ENCODE measurements at places on chromosomes 11 and 22. TPM values are rescaled to one million over a fixed set of nuclear protein-coding genes. Genes with fewer than 3 reads are reported as not detected.
A peak's percentile ranks its signal among the peaks of the same experiment; 100 is the strongest.

- no peak for DNase-seq
Observed at GRCh38 chr11:134581121-134581626, 169.1 kb upstream of the B3GAT1 start.

The CCDC87 gene
- 0.64 TPM for total RNA-seq

DNA sequence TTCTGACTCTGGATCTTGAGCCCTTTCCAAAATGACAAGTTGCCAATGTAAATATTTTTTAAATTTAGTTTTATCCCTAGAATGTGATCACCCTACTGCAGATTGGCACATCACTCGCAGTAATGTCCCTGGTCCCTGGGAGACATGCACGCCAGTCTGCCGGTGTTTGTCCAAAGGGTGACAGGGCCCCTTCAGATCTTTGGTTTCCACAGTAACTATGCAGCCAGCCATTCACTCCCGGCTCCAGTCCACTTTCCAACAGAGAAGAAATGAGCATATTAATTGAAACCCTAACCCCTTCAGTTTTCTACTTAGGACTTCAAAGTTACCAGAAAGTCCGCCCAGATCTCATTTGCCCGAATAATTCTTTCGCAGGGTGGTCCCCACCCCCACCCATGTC, 25.8 kb upstream of the RASSF10 start:
- DNase-seq = no peak

GRCh38 chr22:44160421-44160820, 20.3 kb upstream of the PARVG start:
- no peak for DNase-seq

The HEPN1 gene
- total RNA-seq = not detected

DNA sequence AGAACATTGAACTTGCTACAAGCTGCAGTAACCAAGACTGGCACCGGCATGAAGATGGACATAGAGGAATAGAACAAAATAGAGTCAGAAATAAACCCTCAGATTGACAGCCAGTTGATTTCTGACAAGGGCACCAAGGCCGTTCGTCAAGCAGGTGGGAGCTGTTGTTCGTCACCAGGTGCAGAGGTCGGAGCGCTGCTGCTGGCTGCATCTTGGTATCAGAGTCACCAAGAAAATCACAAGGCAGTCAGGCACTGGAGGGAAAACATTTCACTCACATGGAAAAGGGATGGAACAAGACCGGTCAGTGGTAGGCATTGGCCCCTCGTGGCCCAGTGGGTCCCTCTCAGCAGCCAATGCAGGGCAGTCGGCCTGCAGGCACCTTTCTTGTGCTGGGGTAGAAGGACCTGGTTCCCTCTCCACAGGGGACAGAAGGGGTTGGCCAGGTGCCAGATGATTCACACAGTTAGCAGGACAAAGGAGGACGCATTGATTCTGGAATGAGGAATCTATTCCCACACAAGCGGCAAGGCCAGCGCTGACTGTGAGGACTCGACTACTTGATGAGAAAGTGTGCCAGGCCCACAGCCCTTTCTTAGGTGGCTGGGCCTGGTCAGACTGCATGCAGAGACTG, 115.8 kb upstream of the FGF3 start:
- DNase-seq = no peak

DNA sequence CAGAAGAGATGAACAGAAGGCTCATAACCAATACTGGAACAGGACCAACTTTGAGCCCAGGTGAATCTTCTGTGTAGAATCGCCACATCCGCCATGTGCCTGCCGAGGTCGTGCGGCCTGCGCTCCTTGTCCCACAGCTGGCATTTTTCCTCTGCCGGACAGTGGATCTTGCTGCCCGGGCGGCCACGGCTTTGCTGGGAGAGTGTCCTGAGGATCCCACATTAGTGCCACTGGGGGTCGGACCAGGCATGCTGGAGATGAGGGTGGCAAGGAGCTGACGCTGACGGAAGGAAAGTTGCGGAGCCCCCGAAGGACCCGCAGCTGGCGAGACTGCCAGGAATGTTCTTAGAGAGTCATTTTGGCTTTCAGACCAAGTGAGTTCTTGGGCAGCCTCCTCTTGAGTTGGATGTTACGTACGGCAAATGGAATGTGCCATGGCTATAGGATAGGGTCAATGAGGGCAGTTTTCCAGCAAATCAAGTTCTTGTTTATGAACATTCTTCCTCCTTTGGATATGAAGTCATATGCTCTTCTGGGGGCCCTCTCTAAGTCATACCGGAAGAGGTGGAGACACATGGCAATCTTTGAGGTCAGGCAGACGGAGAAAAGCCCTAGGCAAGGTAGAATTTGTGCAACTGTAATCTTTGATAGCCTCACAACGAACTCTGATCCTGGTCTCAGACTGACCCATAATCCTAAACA, 57.4 kb upstream of the NUP160 start:
- peak; percentile 69 for DNase-seq

- no peak for DNase-seq
Observed at GRCh38 chr11:92550411-92550810, 325.8 kb downstream of the FAT3 start.

The CHKB gene
- 18.1 TPM for total RNA-seq

- peak; percentile 92 for DNase-seq
Observed at GRCh38 chr22:31829505-31829904, 75.7 kb downstream of the DEPDC5 start.

The ARHGAP42 gene
- 13.9 TPM for total RNA-seq

GRCh38 chr11:105070306-105070705, 25.2 kb upstream of the CARD16 start:
- DNase-seq = no peak

The IGSF22 gene
- total RNA-seq = under 0.01 TPM

The OR51B5 gene
- 0.32 TPM for total RNA-seq

DNA sequence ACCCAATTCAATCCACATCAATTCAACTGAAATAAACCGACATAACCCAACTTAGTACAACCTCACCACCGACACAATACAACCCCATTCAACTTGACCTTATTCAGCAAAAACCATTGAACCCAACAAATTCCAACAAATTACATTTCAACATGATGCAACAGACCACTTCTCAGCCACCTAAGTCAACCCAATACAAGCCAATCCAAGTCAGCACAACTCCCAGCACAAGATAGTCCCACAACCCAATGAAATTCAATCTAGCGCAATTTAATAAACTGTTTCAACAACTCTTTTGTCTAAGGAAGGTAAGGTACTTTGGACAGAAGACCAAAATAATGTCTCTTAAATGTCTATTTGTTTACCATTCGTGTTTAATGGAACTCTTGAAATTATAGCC, 226.0 kb downstream of the MIAT start:
- DNase-seq = no peak

DNA sequence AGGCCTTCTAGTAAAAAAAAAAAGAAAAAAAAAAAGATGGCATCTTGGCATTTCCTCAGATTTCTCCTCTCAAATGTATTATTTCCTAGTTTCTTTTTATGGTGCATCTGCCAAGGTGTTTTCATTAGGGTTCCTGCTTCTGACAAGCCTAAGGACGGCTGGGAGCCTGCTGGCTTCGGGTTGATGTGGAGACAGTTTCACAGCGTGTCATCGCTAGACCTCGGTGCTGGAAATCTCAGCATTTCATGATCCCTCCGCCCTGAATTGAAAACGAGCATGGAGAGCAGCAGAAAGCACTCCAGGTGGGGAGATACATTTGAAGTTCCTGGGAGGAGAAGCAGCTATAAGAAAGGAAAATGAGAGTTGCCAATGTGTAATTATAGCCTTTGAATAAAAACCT, 283.9 kb upstream of the CNTN5 start:
- DNase-seq = no peak
